ENCODE measurements at places on chromosomes 4 and X.

- no peak for DNase-seq
Measured at GRCh38 chr4:182688081-182688480, 229.1 kb downstream of the DCTD start.

- no peak for DNase-seq
Measured at GRCh38 chr4:183182873-183183725, 84.0 kb downstream of the WWC2 start.

DNA sequence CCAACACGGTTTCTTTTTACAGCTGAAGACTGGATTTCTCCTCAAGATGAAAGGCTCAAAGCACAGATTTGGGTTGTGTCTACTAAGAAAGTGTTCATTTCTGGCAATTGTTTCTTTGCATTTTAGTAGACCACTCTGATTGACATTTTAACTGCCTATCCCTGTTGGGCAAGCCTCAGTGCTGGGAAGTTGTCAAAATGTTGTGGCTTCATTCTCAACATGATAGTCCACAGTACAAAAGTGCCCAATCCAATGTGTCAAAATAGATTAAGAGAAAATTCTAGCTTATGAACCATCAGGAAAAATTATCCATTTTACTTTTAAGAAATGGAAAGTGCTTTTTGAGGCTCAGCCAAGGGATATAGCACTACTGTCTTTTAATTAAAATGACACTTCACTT is 323.9 kb upstream of the PRPS2 start:
- DNase-seq = no peak

DNA sequence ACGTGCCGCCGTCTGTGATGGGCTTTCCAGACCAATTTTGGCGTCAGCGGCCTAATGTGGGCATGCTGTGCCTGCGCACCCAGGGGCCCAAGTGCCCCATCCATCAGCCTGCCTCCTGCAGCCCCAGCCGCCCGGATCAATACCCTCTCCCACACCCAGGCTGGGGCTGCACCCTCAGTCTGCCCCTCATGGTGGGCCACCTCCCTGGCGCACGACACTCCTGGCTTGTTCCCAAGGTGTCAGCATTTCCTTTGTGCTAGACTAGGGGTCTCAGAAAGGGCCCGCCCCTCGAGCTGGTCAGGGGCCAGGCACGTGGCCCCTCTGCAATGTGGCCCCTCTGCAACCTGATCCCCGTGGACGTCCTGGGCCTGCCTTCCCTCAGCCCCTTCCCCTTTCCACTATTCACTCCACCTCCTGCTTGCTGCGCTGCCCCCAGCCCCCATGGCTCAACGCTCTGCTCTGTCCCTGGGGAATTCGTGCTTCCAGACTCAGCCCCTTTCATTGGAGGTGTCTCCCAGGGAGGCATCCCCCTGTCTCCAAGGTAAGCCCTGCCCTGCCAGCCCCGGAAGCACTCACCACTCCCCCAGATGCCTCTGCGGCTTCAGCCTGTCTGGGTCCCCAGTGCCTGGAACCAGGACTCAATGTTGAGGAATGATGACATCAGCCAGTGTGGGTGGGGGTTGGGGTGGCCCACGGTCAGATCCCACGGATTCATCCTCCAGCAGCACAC is 130.8 kb downstream of the HMX1 start:
- no peak for DNase-seq

DNA sequence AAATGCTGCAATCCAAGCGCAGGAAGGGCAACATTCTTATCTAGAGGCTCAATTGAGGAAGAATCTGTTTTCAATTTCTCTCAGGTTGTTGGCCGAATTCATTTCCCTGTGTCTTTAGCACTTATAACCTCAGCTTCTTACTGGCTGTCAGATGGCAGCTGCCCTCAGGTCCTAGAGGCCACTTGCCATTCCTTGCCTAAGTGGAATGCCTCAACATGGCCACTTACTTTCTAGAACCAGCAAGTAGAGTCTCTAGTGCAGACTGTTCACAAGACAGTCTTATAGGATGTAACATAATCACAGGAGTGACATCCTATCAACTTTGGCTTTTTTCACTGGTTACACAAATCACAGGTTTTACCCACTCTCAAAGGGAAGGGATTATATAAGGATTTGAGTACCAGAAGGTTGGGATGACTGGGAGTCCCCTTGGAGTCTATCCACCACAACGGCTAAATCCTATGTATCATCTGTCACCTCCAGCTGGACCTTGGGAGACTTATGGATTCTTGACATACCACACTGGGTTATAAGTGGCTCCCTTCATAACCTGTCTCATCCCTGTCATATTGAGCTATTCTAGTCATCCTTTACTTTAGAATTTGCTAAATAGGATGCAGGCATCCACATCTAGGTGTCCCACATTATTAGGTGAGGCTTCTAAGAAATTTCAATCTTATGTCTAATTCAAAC is 297.9 kb upstream of the CTSO start:
- no peak for DNase-seq

- no peak for DNase-seq
Measured at GRCh38 chr4:79848329-79848728, 224.7 kb downstream of the ANTXR2 start.
